ENCODE measurements at places on chromosomes 3 and 15.

DNA sequence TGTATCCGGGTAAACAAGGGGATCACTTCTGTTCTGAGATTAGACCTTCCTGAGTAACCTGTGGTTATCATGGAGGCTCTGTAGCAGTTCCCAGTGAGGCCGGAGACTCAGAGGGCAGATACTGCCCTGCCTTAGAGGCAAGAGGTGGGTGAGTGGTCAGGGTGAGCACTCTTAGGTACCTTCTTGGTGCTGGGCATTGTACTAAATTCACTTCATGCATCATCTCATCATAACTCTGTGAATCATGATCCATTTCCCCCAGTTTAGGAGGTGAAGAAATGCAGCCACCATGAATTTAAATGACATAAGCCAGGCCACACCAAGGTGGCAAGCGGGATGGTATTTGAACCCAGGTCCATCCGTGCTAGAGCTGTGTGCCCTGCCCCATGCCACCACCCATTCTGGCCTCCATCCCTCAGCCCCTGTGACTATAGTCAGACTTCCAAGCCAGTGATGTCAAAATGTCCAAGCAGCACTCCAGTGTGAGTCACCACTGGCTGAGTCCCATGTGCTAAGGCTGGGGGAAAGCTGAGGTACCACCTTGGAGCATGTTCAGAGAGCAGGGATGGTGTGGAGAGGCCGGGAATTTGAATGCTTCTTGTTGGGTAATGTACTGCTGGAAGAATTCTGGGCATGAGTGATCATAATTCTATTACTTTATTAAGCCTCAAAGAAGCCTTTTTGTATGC, 88.8 kb downstream of the EPHB1 start:
- DNase-seq: no peak

DNA sequence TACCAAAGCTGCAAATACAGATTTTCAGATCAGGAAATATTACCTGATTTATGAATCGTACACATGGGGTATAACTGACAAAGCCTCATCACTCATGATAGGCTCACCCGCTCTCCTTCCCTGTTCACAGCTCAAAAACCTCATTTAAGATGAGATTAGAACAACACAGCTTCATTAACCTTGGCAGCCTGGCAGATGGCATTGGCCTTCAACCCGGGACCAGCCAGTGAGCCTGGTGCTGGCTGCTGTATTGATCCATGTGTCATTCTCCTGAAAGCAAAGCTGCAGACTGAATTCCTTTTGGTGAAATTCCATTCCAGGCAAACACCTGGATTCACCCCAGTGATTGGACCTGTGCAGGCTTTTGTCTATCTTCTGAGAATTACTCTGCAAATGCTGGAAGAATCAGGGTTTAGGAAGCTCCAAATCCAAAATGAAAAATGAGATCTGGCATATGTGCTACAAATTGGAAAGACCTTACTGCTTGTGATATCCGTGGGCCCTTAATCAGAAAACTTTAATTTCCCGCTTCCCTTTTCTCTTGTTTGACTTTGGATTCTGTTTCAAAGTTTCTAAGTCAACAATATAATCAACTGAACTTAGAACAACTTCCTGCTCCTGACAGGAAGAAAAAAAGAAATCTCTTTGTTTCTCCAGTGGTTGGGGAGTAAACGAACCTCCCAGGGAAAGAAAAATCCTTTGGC, 189.1 kb upstream of the KBTBD8 start:
- no peak for DNase-seq

- no peak for DNase-seq
Observed at GRCh38 chr3:146469150-146470017, at the start of gene PLSCR2. TSS of gene PLSCR2 (minus strand) at chr3:146469561. CDS start at chr3:146459904, 9,657 bp downstream.

GRCh38 chr3:52518723-52519444, 14.8 kb downstream of the NT5DC2 start:
- no peak for DNase-seq

DNA sequence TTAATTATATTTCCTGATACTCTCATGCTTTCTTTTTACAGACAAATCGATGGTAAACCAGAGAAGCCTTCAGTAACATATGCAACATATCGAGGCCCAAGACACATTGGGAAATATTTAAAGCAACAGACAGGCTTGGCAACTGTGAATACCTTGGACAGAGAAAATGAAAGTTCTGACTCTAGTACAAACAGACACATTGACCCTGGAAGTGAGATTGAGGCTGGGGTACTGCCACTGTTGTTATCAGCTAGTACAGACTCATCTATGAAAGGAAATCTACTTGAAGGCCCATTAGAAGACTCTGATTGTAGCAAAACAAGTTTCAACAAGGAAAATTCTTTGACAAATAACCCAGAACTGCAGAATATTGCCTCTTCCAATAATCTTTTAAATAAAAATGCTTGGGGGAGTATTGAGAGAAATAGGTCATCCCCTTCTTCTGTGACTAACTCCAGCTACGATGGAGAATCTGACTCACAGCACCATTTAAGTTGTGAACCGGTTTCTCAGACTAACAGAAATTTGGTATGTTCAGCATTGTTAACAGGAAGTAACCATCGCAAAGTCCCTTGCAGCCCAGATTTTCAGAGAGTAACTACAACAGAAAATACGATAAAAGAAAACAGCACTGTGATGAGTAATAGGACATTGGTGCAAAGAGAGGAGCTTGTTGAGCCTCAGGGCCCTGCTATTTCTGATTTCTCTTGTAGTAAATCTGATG, 50.2 kb downstream of the CRYBG3 start:
- DNase-seq: no peak

GRCh38 chr3:172546628-172547214, 23.5 kb upstream of the TNFSF10 start:
- DNase-seq: no peak

DNA sequence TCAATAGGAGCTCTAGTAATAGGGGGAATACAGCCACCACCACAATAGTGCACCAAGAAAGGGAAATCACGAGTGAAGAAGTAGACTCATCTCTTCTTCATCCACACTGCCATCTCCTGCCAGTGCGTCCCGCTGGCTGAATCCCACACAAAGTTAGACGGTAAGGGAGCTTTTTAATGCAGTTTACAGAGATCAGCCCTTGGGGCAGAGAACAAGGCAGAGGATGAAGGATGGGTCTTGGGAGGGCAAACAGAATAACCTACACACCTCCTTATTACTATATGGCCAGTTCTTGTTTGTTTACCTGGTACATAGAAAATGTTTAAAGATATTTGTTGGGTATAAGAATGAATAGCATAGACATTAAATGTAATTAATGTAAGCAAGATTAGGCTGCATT, 11.0 kb upstream of the DPH6 start:
- no peak for DNase-seq

DNA sequence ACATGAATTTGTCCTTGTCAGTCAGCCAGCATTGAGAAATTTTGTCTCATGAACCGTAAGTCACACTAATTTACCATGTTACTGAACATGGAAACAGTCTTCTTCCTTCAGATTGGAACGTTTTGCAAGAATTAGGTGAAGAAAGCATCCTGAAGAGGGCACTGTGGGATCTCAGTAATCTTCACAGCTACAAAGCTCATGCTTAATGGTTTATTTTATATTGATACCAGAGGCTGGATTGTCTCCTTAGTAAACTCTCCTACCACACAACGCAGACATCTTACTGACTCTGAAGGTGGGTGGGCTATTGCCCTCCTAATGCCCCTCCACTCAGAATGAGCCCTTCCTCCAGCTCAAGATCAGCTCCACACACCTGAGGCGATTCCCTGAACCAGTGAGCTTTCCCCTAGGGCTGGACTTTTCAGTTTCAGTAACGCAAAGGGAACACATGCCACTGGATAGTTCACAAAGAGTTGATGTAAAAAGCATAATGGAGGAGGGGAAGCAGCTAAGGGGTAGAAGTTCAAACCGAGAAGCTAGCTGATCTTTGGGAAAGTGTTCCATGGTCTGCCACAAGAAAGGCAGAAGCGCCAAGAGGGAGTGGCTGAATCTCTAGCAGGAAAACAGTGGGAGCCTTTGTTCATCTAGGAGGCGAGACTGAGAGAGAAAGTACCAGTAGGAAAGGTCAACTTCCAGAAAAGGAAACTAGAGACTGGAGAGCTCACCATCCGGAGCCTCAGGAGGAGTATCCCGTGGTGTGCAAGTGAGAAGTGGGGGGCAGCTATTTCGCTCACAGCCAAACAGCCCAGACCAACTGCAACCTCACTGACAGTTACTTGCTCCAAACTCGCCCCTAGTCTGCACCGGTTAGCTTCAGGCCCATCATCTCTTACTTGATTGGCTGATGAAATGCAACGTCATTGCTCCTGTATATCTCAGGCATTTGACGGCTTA, at the start of gene SLC9C1:
SLC9C1 (minus strand) TSS at position 849 of the 954 bp plus-strand sequence. CDS start 7,425 bp downstream, outside the sequence.
- peak; percentile 8 for DNase-seq

DNA sequence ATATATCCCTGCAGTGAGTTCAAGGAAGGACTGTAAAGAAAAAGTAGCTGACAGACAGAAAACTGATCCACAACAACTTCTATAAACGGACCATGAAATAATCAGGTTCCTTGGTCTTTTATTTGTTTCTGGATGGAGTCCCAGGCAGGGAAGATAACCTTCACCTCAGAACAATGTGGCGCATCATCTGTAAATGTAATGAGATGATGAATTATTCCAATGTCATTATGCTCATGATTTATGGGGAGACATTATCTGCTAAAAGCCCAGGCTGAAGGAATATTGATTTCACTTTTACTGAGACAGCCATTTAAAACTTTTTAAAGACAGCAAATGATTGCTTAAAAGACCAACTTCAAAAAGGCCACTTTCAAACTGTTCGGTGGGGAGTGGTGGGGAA, 354.9 kb upstream of the ADAMTS9 start:
- DNase-seq: no peak

GRCh38 chr15:64430000-64430735, 30.2 kb upstream of the ZNF609 start:
- DNase-seq: peak; percentile 66

DNA sequence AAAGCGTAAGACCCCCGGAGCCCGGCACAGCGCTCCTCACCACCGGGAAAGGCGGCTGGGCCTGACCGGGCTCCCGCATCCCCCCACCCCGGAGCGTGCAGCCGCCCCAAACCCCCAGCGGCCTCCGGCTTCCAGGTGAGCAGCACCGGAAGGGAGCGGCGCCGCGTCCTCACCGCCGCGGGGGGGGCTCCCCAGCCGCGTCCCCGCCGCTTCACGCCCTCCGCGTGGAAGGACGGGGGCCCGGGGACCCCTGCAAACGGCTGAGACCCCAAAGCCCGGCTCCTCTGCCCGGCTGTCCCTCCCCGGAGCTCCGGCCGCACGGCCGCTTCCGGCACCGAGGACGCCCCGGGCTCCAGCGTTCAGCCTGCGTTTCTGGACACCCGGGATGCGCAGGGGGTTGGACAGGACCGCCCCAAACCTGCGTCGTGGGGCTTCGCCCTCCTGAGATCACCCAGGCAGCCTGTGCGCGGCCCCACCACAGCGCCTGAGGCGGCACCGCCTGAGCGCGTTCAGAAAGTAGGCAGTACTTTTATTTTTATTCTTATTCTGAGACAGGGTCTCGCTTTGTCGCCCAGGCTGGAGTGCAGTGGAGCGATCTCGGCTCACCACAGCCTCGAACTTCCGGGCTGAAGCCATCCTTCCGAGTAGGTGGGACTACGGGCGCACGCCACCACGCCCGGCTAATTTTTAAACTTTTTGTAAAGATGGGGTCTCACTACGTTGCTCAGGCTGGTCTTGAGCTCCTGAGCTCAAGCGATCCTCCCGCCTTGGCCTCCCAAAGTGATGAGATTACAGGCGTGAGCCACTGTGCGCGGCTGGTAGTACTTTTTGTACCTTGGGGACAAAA, 51.6 kb upstream of the BLM start:
- DNase-seq: no peak

DNA sequence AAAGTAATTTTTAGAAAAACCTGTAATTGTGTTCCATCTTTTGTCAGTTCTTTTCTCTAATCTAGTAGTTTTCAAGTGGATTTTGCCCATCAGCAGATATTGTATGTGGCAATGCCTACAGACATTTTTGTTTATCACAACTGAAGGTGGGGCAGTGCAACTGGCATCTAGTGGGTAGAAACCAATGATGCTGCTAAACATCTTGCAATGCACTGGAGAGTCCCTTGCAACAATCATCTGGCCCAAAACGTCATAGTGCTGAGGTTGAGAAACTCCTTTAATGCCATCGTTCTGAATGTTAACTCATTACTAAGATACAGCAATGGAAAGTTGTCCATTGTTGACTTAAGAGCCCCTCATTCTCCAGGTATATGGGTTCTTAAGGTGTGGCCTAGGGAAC, 80.1 kb downstream of the BTD start:
- no peak for DNase-seq

All from NCI-H1694 treated with DMSO at 0.1 percent for 48 hours (cell line).